Central memory CD4-positive, alpha-beta T cell (primary cell): ENCODE measurements at places on chromosomes 2 and 18.

GRCh38 chr2:162118166-162119031 lies 33.6 kb downstream of the GCG start:
- no peak for DNase-seq

- no peak for DNase-seq
These were observed 43.8 kb downstream of the AQP12A start for GRCh38 chr2:240735476-240735875.

- no peak for DNase-seq
These were observed 219.8 kb downstream of the DYSF start for GRCh38 chr2:71672826-71673795.

GRCh38 chr2:120831086-120831485 lies 95.4 kb downstream of the GLI2 start:
- DNase-seq: no peak

DNA sequence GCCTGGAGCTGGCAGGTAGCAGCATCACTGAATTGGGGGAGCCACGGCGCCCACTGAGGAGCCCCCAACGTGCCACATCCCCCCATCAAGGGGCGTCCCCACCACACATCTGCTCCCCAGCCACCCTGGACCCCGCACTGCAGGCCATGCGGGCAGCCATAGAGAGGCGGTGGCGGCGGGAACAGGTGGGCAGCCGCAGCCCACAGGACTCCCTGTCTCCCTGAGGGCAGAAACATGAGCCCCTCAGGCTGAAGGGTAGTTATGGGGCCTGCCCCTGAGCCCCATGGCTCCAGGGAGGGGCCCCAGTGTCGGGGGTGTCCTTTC lies 26.6 kb downstream of the CROCC2 start:
- no peak for DNase-seq

DNA sequence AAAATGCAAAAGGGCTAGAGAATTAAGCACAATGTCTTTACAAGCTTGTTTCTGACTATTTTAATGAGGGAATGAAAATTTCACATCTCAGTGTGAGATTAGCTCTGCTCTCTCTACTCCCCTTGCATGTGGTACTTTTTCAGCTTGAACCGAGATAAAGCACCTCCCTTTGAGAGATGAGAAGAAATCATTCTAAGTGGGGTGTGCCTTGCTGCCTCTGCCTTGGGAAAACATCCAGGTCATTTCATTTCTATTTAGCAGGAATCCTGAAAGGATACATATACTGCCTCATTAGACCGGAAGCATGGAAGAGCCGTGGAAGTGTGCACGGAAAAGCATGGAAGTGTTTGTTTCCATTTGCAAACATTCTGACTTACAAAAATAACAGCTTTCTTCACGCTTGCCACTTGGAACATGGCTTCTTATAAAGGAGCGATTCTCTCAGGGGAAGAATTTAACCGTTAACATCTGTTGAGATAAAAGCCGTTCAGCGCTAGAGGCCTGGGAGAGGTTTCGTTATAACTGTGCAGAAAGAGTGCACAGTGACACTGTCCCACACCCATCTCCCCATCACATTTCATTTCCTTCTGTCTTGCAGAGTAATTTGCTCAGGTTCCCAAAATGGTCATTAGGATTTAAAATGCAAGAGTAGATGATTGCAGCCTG lies 16.7 kb downstream of the NOSTRIN start:
- DNase-seq: no peak
